ENCODE measurements at places on chromosomes 2 and 18. TPM values are rescaled to one million over a fixed set of nuclear protein-coding genes. Genes with fewer than 3 reads are reported as not detected.

The GPR155 gene
- 1.3 TPM for total RNA-seq

The CD8B2 gene
- total RNA-seq, result not detected

The SRD5A2 gene
- total RNA-seq, result not detected

The TNFRSF11A gene
- total RNA-seq, result 80.6 TPM

The ZNG1B gene
- 27.4 TPM for total RNA-seq

The PAX8 gene
- 1.1 TPM for total RNA-seq

The PPP4R3B gene
- 61.2 TPM for total RNA-seq

The SCN7A gene
- total RNA-seq, result 1.2 TPM

The EDAR gene
- 0.69 TPM for total RNA-seq

The UNC80 gene
- total RNA-seq, result 0.16 TPM

The IL36RN gene
- total RNA-seq, result not detected

The AGBL5 gene
- total RNA-seq, result 16.8 TPM

The CCDC178 gene
- total RNA-seq, result not detected

The UCN gene
- total RNA-seq, result 0.74 TPM

The C2orf42 gene
- total RNA-seq, result 7.1 TPM

The SYT4 gene
- total RNA-seq, result 1.2 TPM

The CIB4 gene
- not detected for total RNA-seq

The TBC1D8 gene
- 11.8 TPM for total RNA-seq

The TRIM54 gene
- total RNA-seq, result 0.24 TPM

The TRAPPC12 gene
- total RNA-seq, result 59.1 TPM

The SETBP1 gene
- total RNA-seq, result 9.6 TPM

The PLGLB2 gene
- 1.1 TPM for total RNA-seq

The TRMT61B gene
- total RNA-seq, result 12.4 TPM

The RAB27B gene
- 8.9 TPM for total RNA-seq

The GCFC2 gene
- 13.5 TPM for total RNA-seq

The CXCR1 gene
- total RNA-seq, result 0.13 TPM

The IL1B gene
- total RNA-seq, result 1.6 TPM

The AQP12B gene
- total RNA-seq, result 7.9 TPM

The STARD6 gene
- total RNA-seq, result not detected

The METTL8 gene
- 19.4 TPM for total RNA-seq

The FBXO48 gene
- total RNA-seq, result 1.5 TPM

The PHOSPHO2 gene
- total RNA-seq, result 5.3 TPM

The INHBB gene
- 0.30 TPM for total RNA-seq

The SLC9A4 gene
- total RNA-seq, result not detected

The MYL12A gene
- 338 TPM for total RNA-seq

The CLHC1 gene
- total RNA-seq, result 8.9 TPM

The FBLN7 gene
- total RNA-seq, result 0.10 TPM

The OSGEPL1 gene
- total RNA-seq, result 6.5 TPM

The IGFBP5 gene
- total RNA-seq, result 68.2 TPM

The PSTPIP2 gene
- total RNA-seq, result 3.0 TPM

The MEP1B gene
- total RNA-seq, result 1.8 TPM

The CNRIP1 gene
- 6.4 TPM for total RNA-seq

The SNORC gene
- 39.6 TPM for total RNA-seq
